ENCODE measurements at places on chromosomes 2 and 18.

DNA sequence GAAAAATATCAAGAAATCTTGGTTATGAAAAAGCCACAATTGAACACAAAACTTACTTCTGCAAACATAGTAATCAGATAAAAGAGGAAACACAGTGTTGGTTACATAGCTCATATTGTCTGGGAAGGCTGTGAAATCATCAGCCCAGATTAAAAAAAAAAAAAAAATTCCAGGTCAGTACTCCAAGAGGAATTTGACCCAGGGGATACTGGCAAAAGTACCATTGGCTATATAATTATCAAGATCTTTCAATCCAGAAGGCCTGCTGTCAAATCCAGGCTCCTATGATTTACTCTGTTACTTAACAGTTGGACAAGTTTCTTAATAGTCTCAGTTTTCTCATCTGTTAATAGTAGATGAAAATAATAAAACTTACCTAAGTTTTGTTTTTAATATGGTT, 12.9 kb upstream of the IKZF2 start:
- DNase-seq = no peak

DNA sequence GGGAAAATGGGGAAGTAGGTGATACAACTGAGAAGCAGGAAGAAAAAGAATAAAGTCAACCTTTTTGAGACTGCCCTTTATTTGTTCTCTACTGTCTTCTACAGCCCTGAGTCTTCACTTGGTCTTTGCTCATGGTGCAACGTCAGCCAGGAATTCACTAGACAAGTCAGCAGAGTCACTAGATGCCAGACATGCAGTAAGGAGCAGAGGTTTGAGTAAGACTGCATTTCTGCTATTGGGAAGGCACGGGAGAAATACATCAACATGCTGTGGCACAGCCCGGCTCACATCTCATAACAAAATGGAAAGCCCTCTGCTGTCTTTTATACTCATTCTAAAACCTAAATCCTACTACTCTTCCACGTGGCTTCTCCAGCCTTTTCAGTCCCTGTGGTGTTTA, 67.1 kb downstream of the PRELID3A start:
- DNase-seq = no peak

GRCh38 chr2:128986867-128987268, 668.2 kb upstream of the HS6ST1 start:
- no peak for DNase-seq

DNA sequence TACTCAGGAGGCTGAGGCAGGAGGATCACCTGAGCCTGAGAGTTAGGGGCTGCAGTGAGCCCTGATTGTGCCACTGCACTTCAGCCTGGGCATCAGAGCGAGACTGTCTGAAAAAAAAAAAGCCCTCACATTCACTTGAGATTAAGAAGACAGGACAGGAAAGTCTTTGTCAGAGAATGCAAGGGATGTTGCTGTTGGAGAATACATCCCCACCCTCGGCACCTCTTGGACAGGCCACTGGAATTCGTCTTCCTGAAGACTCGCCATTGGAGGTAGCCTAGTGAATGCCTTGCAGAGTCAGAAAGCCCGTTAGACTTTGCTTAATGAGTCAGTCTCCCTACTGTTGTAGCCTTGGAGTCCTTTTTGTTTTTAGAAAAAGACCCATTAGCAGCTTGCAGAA, 205.6 kb downstream of the FAM210A start:
- no peak for DNase-seq

GRCh38 chr2:55224761-55225261, 7.3 kb downstream of the CLHC1 start:
- DNase-seq = peak; percentile 17

DNA sequence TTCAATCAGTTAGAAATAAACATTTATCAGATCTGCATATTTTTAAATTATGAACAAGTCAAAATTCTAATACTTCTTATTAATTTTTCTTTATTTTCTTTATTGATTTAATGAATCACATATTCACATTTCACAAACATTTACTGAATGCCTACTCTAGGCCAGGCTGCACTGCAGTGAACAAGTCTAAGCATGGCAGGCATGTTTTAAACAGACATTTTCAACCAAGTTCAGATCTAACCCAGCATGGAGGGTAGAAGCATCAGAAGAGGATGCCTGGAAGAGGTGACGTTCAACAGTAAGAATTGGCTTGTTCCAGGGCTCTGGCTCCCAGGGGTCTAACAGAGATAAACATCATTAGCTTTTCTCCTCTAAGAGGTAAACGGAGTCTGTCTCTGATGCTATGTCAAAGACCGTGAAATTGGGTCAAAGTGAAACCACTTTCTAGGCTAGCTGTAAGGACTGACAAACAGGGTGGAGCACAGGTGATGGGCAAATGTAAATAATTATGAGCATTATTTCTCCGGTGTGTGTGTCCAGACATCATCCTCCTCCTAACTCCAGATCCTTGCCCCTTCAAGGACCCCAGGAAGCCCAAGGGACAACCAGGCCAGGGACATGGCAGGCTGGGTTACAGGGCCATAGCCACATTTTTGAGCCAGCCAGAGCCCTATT, 50.6 kb downstream of the UNC50 start:
- no peak for DNase-seq
